ENCODE measurements at places on chromosomes 4 and X.

- DNase-seq = no peak
These were observed 1053.0 kb upstream of the IGFBP7 start for GRCh38 chr4:58163156-58163555.

- DNase-seq = no peak
These were observed 15.4 kb downstream of the VAMP7 start for GRCh38 chrX:155896512-155896911.

- no peak for DNase-seq
These were observed 223.1 kb downstream of the AFF2 start for GRCh38 chrX:148723551-148723950.

- DNase-seq = no peak
These were observed 204.1 kb downstream of the PTTG2 start for GRCh38 chr4:38164346-38164745.

DNA sequence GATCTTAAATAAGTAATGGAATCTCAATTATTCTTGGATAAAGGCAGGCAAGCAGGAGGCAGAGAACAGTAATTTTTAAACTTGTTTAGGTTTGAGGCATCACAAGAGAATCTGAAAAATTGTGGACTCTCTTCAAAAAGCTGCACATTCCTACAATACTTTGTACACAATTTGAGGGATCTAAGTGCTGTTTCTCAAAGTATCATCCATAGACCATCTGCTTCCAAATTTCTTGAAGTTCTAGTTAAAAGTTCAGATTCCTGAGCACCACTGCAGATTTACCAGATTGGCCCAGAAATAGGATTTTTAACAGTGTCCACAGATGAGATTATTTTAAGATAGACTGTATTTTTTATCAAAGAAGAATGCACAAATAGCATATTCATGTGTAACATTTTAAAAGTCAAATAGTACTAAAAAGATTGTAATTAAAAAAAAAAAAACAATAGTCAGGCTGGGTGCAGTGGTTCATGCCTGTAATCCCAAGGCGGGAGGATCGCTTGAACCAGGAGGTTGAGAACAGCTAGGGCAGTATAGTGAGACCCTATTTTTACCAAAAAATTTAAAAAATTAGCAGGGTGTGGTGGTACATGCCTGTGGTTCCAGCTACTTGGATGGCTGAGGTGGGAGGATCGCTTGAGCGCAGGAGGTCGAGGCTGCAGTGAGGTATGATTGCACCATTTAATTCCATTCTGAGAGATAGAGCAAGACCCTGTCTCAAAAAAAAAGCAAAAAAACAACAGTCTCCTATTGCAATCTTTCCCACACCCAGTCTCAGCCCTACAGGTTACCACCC is 14.2 kb upstream of the FNIP2 start:
- no peak for DNase-seq

GRCh38 chr4:41346306-41347061 is 89.8 kb downstream of the UCHL1 start:
- DNase-seq = no peak

DNA sequence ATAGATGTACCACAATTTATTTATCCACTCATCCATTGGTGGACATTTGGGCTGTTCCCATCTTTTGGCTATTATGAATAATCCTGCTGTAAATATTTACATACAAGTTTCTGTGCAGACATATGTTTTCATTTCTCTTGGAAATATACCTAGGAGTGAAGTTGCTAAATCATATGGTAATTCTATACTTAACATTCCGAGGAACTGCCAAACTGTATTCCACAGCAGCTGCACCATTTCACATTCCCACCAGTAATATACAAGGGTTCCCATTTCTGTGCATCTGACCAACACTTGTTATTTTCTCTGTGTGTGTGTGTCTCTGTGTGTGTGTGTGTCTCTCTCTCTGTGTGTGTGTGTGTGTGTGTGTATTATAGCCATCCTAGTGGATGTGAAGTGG is 15.4 kb upstream of the DOCK11 start:
- no peak for DNase-seq

- no peak for DNase-seq
These were observed 32.4 kb downstream of the SLC2A9 start for GRCh38 chr4:9988933-9989332.

DNA sequence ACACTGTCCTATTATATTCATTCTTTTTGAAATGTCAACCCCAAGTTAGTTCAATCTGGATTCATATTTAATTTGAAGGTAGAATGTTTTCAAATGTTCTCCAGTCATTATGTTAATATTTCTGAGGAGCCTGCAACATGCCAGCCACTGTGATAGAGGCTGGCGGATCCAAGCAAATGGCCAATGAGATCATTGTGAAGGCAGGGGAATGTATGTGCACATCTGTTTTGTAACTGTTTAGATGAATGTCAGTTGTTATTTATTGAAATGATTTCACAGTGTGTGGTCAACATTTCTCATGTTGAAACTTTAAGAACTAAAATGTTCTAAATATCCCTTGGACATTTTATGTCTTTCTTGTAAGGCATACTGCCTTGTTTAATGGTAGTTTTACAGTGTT is 1.6 kb downstream of the CXCL1 start:
- DNase-seq = no peak

GRCh38 chrX:86263526-86263925 is 115.3 kb downstream of the DACH2 start:
- DNase-seq = no peak

GRCh38 chr4:98469771-98470170 is 188.6 kb downstream of the TSPAN5 start:
- DNase-seq = no peak

- DNase-seq = no peak
These were observed 6.3 kb downstream of the TMEM31 start for GRCh38 chrX:103716962-103717361.

DNA sequence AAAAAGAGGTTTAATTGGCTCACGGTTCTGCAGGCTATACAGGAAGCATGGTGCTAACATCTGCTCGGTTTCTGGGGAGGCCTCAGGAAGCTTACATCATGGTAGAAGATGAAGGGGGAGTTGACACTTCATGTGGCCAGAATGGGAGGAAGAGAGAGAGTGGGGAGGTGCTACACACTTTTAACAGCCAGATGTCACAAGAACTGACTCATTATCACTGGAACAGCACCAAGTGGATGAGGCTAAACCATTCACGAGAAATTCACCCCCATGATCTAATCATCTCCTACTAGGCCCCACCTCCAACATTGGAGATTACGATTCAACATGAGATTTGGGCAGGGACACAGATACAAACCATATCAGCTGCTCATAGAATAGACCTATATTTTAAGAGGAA is 255.8 kb downstream of the OPHN1 start:
- DNase-seq = no peak

- DNase-seq = no peak
These were observed 10.8 kb upstream of the LDB2 start for GRCh38 chr4:16909281-16909680.

DNA sequence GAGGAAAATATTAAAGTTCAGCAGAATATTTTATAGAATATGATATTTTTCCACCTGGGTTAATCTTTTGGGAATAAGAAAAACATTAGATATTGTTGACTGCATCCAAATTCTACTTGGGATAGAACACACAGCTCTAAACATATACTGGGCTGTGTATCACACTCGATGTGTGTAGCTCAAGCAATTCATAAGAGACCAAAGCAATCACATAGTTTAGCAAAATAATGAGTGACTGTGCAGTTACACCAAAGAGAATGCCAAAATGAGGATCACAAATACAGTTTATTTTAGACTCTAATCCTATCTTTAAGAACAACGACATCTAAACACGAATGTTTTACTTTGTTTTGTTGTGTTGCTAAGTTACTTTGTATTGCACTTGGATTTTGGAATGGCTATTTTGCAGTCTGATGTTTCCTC is 101.2 kb downstream of the CBR4 start:
- no peak for DNase-seq

DNA sequence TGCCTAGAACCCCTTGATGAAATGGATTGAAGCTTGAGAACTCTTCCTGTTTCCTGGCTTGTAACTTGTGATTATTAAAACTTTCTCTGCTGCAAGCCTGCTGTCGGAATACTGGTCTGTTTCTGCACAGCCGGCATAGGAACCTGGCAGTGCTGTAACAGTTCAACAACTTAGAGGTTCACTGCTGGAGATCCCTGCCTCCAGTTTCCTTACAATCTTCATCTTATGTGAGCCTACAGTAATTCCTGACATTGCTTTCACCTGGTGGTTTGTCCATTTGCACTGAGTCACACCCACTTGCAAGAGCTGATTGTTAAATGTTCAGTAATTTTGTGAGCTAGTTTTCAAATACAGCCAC is 1.3 kb upstream of the SEPSECS start:
- DNase-seq = no peak

DNA sequence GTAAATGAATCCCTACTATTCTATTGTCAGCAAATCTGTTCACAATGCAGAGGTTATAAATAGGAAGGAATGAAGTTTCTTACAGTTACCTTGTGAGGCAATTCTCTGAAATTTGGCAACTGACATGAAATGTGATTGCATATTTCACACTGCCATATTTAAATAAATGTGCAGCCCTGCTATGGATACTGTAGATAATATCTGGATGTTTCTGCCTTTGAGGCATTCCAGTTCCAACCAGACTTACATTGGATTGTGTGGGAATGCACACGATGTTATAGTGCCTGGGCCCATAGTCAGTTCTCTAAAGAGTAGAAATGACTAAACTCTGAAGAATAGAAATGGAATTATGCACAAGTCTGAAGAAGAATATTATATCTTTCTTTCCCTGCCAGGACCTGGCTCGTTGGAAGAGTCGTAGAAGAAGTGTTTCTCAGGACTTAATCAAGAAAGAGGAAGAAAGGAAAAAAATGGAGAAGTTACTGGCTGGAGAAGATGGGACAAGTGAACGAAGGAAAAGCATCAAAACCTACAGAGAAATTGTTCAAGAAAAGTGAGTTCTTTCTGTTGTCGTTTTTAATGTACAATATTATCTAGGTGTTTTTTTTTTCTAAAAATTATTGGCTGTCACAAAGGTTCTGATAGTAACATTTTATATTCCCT is 102.7 kb downstream of the PHOX2B start:
- DNase-seq = no peak

GRCh38 chr4:74578329-74578728 is 133.4 kb downstream of the AREG start:
- no peak for DNase-seq

DNA sequence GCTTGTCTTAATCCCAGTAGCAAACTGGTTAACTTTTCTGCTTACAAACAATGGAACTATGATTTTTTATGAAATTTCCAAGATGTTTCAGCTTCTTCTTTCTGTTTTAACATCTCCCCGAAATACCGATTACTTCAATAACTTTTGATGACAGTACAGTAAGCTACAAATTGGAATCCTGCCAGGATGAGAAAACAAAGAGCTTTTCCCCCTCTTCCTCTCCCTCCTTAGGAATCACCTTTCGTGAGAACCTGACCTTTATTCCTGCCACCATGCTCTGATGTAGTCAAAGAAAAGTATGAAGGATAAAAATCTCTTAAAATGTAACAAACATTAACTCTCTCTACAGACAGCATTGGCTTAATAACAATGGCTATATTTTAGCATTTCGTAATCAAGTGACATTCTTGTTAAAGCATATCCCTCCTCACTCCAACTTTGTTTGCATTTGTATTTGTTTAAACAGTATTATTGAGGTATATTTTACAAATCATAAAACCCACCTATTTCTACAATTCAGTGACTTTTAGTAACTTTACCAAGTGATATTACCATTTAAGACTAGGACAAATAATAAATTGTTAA is 148.7 kb upstream of the NAP1L5 start:
- DNase-seq = no peak

- DNase-seq = no peak
These were observed 67.1 kb upstream of the MYOZ2 start for GRCh38 chr4:119068529-119068962.

- DNase-seq = no peak
These were observed 30.3 kb upstream of the BRS3 start for GRCh38 chrX:136457303-136457917.

- no peak for DNase-seq
These were observed 652.9 kb downstream of the SMARCA1 start for GRCh38 chrX:128870361-128870760.

DNA sequence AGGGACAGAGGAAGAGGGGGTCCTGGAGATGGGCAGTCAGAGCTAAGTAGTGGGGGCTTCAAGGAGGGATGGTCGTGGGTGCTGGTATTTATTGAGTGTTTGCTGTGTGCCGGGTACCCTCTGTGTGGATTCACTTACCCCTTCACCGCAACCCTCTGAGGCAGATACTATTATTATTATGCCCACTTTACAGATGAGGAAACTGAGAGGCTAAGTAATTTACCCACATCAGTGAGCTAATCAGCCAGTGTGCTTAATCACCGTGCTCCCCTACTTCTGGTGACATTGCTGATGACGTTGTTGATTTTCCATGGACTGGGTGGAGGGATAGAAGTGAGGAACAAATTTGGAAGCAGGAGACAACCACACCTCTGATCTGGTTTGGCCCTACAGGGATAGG is 4.1 kb upstream of the KIAA0232 start:
- no peak for DNase-seq

- no peak for DNase-seq
These were observed 70.5 kb downstream of the SEC24D start for GRCh38 chr4:118765399-118765798.

DNA sequence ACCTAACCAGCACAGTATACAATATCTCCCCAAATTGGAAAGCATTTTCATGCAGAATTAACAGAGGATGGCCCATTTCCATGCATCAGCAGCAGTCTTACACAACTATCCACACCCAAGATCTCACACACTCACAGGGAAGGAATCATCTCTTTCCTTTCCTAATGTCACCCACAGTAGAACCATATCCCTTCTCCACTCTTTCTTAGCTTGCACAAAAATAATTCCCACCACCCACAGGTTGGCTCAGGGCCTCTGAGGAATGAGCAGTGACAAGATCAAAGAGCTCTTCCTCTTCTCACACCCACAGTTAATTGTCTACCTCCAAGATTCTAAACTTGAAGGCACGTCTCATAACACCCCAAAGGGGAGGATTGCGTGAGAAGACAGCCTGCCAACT is 217.7 kb upstream of the VEGFC start:
- no peak for DNase-seq

- DNase-seq = no peak
These were observed 867.7 kb upstream of the HS3ST1 start for GRCh38 chr4:12296366-12296765.

DNA sequence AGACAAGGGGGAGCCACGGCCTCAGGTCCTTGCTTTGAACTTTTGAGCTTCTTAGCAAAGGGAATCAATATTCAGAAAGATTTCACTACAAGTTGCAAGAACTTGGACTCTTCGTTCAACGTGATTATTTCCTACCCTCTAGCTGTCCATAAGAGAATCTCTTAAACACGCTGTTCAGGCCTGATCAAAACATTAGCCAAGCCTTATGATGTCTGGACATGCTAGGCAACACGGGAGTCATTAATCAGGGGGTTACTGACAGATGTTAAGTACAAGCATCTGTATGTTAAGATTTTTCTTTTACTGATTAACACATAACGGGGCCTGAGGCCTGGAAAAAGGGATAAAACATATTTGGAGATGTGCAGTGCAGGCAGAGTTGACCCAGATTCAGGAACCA is 138.9 kb upstream of the IL1RAPL2 start:
- DNase-seq = no peak

DNA sequence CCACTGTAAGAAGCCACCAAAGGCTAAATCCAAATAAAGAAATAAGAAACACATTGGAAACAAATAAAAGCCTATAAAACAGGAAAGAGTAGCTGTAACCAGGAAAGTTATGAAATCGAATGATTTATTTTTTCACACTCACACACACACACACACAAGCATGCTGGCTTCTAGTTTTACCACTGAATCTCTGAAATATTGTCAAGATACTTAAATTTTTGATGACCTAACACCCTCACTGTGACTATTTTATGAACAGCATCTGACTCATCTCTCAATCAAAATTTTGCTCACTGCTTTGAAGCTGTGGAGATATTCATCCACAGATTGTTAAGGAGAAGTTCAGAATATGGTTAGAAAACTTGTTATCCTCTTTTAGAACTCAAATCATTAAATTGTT is 13.9 kb upstream of the GABRB1 start:
- DNase-seq = no peak
